Esophagus muscularis mucosa (tissue), 4 donors: ENCODE measurements at places on chromosomes 12 and 14.

DNA sequence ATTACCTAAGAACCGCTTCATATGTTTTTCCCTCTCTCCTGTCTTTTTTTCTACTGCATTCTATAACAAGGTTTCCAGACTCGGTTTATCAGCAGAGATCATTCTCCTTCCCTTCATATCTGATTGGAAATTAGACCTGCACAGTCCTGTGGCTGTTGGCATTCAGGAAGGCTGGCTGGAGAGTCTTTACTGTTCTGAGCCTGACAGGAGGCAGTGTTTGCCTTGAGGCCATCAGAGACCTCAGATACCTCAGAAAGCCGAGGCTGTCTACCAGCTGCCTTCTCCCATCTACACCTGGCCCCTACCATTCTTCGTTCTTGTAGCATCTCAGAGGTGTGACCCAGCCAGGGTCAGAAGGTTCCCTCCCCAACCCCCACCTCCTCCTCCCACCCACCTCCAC is 182.0 kb downstream of the CAND1 start:
- DNase-seq, result no peak

GRCh38 chr14:92397953-92398564 is 75.1 kb downstream of the SLC24A4 start:
- no peak for DNase-seq

GRCh38 chr12:94644141-94644979 is 6.0 kb downstream of the TMCC3 start:
- DNase-seq, result no peak

- no peak for DNase-seq
Measured at GRCh38 chr14:47276931-47277330, 398.5 kb downstream of the MDGA2 start.

GRCh38 chr14:80770114-80770908 is 171.2 kb downstream of the CEP128 start:
- DNase-seq, result no peak

DNA sequence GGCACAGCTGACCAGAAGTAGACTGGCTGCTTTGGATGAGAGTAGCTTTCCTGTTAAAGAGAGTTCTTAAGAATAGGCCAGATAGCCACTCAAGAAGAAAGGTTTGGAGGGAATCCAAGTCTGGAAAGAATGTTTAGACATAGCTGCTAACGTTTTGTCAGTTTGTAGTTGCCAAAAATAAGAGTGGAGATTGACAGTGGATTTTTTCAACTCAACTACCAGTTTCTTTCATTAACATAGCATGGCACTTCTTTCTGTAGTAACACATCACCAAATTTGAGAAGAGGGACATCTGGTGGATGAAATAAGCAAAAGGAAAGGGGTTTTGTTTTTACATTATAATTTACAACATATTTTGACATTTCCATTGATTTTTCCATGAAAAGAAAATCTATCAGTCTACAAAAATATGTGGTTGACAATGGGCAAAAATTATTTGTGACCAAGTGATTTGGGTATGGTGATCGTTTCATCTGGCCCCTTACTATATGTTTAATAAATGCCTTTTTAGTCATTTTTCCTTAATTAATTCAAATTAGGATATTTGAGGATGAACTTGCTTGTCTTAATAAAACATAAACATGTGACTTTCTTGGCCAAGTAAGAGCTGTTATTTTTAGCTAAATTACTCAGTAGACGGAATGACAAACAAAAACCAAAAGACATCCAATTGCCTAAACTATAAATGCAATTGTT is 71.1 kb downstream of the PTPRR start:
- DNase-seq, result no peak

DNA sequence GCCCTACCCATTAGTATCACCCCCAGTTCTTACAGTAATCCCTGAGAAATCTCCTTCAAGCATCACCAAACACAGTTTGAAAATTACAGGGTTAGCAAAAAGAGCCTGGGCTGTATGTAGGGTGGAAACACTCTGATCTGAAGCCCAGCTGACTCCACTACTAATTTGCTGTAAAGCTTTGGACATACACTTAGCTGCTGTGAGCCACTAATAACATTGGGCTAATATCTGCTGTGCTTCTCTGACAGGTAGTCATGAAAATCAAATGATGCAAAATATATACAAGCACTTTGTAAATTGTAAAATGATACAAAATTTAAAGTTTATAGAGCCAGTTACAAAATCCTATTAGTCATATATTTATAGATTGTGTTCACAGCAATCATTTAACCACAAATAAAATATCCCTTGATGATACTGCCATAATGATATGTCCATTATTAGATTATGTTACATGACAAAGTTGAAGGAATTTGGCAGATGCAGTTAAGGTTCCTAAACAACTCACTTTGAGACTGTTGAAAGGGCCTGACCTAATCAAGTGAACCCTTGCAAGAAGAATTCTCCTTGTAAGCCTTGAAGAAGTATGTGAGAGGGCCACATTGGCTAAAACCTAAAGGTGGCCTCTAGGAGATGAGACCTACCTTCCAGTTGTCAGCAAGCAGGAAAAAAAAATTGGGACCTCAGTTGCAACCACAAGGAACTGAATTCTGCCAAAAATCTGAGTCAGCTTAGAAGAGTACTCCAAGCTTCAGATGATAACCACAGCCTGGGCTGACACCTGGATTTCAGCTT is 19.0 kb downstream of the TWF1 start:
- DNase-seq, result no peak

- DNase-seq, result no peak
Measured at GRCh38 chr12:49979016-49979586, 6.4 kb downstream of the AQP6 start.

GRCh38 chr14:85319998-85320630 is 209.8 kb upstream of the FLRT2 start:
- DNase-seq, result no peak

GRCh38 chr14:101525640-101526527 is 35.4 kb upstream of the DIO3 start:
- no peak for DNase-seq

DNA sequence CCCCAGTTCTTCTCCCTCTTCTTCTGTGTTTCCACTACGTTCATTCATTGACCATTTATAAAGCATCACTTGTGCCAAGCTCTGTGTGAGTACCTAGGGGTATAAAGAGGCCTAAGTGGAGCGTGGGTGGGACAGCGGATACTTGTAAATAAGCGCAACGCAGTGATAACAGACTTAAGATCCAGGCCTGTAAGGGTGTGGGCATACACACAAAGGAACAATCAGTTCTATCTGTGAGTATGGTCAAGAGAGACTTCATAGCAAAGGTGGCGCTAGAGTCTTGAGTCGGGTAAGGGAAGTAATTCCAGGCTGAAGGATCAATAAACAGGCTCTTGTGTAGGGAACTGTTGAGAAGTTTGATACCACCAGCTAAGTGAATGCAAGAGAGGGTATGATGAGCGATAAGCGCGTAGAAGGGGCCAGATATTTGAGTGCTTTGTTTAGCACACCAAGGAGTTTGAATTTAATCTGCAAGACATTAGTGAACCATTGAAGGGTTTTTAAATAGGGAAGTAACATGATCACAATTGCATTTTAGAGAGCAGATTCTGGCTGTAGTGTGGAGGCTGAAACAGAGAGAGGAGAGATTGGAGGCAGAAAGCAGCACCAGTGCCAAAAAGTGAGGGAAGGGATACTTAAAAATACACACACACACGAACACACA is 1.0 kb upstream of the GXYLT1 start:
- DNase-seq, result no peak

- no peak for DNase-seq
Measured at GRCh38 chr12:65367396-65367795, 88.9 kb downstream of the MSRB3 start.

DNA sequence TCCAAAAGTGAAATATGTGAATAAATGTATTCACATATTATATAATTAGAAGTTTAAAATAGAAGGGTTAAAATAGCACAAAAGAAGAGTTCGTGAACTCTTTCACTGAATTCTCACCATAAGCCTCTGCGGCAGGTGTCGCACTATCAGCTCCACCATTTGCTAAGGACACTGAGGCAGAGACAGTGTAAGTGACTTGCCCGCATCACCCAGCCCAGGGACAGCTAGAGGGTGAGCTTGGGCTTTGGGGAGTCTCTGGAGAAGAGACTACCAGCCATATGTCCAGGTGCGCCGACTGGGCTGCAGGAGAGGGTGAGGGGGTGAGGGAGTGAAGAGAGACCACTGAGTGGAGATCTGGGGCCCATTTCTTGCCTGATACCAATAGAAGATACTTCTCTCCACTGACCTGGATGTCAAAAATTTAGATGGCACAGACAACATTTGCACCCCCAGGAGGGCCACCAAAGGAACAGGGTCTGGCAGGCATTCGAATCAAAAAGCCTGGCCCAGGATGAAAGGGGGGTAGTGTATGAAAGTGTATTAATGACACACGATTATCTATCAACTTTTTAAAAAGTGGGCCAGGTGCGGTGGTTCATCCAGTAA is 28.5 kb downstream of the FAIM2 start:
- DNase-seq, result no peak

DNA sequence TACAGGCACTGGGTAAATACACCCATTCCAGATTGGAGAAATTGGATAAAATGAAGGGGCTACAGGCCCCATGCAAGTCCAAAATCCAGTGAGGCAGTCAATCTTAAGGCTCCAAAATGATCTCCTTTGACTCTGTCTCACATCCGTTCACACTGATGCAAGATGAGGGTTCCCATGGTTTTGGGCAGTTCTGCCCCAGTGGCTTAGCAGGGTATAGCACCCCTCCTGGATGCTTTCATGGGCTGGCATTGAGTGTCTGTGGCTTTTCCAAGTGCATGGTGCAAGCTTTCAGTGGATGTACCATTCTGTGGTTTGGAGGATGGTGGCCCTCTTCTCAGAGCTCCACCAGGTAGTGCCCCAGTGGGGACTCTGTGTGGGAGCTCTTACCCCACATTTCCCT is 427.2 kb downstream of the TRHDE start:
- DNase-seq, result no peak

DNA sequence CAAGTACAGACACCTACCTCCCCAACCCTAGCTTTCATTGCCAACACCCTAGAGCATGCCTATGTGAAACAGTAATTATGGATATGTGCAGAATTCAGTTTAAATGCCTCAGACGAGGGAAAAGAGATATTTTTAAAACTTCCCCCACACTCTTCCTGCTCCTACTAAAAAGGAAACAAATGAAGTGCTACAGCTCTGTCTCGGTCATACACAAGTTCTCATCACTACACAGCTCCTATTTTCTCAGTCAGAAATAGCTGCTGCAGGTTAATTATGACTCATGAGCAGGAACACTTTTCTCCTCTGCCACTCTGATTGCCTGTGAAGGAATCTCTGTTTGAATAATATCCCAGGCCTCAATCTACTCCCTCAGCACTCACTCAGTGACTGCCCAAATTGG is 703.6 kb upstream of the FLRT2 start:
- DNase-seq, result no peak

DNA sequence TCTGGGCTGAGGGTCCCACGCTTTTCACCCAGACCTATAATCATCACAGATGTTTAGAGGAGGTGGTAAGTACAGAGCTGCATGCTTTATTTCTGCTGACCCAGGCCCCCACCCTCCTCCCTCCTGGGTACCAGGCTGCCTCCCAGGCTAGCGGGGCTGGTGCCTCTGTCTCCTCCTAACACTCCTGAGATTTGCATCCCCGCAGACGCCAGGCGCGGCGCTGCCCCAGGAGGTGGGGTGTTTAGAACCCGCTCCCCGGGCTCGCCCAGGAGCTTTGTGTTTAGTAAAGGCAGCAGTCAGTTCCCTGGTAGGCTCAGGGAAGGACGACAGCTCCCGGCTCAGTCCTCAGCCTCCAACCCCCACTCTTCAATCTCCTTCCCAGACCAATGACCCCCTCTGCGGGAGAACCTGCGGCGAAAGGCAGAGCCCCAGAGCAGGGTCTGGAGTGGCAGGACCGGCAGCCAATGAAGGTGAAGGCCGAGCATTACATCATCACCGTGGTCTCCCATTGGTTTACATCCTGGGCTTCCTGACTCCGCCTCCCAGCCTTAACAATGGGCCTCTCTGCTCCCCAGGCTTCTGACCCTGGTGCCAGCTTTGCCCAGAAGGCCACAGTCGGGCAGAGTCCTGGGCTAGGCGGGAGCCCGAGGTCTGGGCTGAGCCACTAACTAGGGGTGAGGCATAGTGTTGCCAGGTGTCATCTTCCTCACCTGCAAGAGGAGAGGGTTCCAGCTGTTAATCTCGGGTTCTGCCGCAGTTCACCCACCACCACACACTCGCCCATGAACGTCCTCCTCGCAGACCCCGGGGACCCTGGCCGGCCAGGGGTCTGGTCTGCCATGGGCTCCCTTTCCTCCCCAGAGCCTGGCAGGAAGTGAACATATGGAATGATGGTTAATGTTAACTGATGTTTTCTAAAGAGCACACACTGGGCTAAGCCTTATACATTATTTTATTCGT is 57.5 kb downstream of the CALM1 start:
- no peak for DNase-seq

GRCh38 chr12:131710464-131711457 is at the start of gene SFSWAP:
SFSWAP (plus strand) TSS chr12:131711090; CDS start chr12:131711230, 140 bp downstream.
- no peak for DNase-seq

- DNase-seq, result no peak
Measured at GRCh38 chr12:128755566-128755965, 68.2 kb downstream of the SLC15A4 start.

GRCh38 chr14:21498540-21499526 is 12.3 kb downstream of the METTL3 start:
- DNase-seq, result no peak

- no peak for DNase-seq
Measured at GRCh38 chr12:23217667-23218066, 592.7 kb downstream of the ETNK1 start.

DNA sequence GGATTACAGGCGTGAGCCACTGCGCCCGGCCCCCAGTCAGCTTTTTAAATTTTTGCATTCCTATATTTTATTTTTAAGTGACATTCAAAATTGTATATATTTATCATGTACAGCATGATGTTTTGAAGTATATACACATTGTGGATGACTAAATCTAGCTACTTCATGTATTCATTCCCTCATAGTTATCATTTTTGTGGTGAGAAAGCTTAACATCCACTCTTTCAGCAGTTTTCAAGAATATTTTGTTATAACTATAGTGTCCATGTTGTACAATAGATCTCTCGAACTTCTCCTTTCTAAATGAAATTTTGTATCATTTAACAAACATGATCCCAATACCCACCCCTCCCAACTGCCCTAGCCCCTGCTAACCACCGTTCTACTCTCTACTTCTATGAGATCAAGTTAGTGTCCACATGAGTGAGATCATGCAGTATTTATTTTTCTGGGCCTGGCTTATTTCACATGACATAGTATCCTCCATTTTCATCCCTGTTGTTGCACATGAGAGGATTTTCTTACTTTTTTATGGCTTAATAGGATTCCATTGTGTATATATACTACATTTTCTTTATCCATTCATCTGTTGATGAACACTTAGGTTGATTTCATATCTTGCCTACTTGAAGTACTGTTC is 8.8 kb upstream of the HEBP1 start:
- no peak for DNase-seq
